ENCODE measurements at places on chromosomes 11 and 22.

DNA sequence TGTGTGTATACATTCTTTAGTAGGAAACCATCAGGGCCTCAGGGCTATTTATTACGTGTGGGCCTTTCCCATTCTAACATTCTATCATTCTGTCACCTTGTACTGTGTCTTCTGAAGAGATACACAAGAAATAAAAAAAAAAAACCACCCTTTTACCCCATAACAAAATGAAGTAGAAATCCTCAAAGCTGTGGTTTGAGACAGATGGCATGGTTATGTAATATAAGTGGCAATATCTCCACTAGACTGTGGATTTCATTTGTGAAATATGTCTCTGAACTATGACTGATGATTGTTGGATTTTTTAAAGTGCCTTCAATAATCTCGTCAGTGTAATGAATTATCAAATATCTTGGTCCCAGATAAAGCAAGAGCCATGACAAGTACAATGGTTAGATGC lies 150.0 kb upstream of the BLID start:
- peak; percentile 93 for DNase-seq

DNA sequence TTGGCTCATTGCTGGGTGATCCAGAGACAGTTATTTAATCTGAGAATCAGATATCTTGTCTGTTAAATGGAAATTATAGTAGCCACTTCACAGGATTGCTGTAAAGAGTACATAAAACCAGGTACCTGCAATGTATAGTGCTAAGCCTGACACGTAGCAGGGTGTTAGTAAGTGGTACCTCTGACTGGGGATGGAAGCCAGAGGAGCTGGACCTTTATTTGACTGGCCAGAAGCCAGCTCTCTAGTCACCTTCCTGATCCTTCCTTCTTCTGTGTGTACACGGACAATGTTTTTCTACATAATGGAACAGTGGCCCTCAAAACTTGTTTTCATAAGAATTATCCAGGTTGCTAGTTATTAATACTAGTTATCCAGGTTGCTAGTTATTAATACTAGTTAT lies 25.5 kb upstream of the EHF start:
- no peak for DNase-seq

- peak; percentile 96 for DNase-seq
Measured at GRCh38 chr11:76335842-76336241, 45.1 kb downstream of the THAP12 start.

- DNase-seq: no peak
Measured at GRCh38 chr11:116175707-116176106, 597.1 kb downstream of the BUD13 start.

GRCh38 chr22:30314915-30315314 lies 11.8 kb downstream of the TBC1D10A start:
- DNase-seq: no peak

DNA sequence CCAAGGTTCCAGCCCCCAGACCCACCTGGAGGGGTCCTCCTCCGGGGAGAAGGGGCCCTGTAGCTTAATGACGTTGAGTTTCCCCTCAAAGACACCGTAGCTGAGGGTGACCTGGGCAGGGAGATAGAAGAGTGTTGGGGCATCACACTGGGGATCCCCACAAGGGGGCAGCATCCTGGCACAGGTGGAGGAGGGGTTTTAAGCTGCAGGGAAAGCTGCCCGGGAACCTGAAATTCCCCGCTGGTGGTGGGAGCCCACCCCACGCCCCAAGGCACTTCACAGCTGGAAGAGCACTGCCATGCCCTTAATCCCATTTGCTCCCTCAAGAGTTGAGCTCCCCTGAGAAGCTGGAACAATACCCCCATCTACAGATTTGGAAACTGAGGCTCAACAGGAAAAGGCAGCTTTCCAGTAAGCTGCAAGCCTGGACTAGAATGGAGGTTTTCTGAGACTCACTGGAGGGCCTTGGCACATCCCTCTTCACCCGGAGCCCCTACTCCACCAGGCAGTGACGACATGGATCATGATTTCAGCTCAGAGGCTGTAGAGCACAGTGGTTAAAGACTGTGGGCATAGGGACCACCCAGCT lies 13.7 kb downstream of the MFNG start:
- DNase-seq: no peak

Measured in GF-D8 (cell line).